ENCODE measurements at places on chromosomes 3 and 15. TPM values are rescaled to one million over a fixed set of nuclear protein-coding genes. Genes with fewer than 3 reads are reported as not detected.

DNA sequence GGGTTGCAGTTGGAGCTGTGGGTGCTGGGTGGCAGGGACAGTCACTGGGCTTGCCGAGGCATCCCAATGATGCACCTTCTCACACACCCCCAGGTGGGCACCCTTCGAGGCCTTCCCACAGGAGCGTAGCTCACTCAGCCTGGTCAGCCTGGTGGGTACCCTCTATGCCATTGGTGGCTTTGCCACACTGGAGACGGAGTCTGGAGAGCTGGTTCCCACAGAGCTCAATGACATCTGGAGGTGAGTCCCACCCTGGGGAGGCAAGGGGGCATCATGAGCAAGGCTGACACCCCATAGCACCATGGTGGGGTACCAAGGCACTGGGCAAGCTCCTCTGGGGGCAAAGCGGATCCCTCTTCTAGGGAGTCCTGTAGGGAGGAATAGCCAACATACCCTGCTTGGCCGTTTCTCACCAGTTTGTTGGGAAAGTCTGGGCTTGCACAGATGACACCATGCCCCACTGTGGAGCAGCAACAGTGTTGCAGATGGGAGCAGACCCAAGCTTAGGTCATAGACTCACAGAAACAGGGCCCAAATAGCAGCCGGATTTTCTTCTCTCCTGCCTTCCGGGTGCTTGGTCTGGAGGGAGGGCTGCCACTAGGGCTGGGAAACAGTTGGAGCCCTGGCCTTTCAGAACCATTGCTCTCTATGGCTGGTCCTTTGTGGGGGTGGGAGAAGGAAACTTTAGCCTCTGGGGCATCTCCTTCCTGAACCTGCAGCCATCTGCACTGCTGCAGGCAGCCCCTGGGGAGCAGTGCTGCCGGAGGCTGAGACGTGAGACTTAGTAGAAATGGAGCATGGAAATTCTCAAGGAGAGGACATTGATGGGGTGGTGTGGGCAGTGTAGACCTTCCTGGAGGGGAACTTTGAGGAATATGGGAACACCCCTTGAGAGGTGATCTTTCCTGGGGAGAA is 5.7 kb downstream of the KLHL40 start:
- no peak for DNase-seq

DNA sequence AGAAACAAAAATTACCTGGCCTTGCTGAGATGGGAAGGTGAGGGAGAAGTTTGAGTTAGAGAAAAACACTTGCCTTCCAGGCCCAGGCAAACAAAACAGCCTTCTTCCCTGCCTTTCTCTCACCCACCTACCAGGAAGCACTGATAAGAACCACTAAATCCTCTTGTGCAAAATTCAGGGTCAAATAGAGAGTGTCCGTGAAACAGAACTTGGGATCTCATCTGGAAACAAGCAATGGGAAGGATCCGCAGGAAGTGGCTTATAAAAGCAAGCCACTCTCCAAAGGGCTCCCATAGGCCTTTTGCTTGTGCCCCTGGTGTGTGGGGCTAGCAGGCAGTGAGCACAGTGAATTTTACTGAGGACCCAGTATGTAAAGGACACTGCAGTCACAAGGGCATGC is 11.0 kb downstream of the ADAMTS9 start:
- DNase-seq, result no peak

GRCh38 chr15:98938105-98938417 is 69.5 kb downstream of the PGPEP1L start:
- DNase-seq, result no peak

- peak; percentile 68 for DNase-seq
Observed at GRCh38 chr3:66195347-66195783, 25.4 kb upstream of the SLC25A26 start.

Gene SRP14
- total RNA-seq, result 106 TPM

Gene FSIP1
- 0.18 TPM for total RNA-seq
